ENCODE measurements at places on chromosomes 2 and 18. TPM values are rescaled to one million over a fixed set of nuclear protein-coding genes. Genes with fewer than 3 reads are reported as not detected.

The CYP27A1 gene
- 0.49 TPM for total RNA-seq

The SPATA3 gene
- total RNA-seq = not detected

The SLC14A1 gene
- 2.0 TPM for total RNA-seq

The NPC1 gene
- total RNA-seq = 31.9 TPM

The MC4R gene
- not detected for total RNA-seq

The HOXD3 gene
- not detected for total RNA-seq

The PPM1G gene
- total RNA-seq = 74.7 TPM

The CD226 gene
- total RNA-seq = 8.3 TPM

The TSPYL6 gene
- total RNA-seq = not detected

The CRYBA2 gene
- not detected for total RNA-seq

The GALNT14 gene
- 7.9 TPM for total RNA-seq

The RUFY4 gene
- total RNA-seq = 0.53 TPM

- no peak for DNase-seq
Measured at GRCh38 chr2:158815166-158815565, 20.0 kb downstream of the DAPL1 start.

GRCh38 chr2:168639441-168639898, 163.0 kb upstream of the NOSTRIN start:
- DNase-seq = no peak

- no peak for DNase-seq
Measured at GRCh38 chr2:171598713-171599319, 76.5 kb downstream of the CYBRD1 start.

GRCh38 chr18:21194871-21195771, 46.9 kb upstream of the GREB1L start:
- DNase-seq = no peak

- DNase-seq = no peak
Measured at GRCh38 chr2:202690321-202690900, 55.6 kb downstream of the FAM117B start.

DNA sequence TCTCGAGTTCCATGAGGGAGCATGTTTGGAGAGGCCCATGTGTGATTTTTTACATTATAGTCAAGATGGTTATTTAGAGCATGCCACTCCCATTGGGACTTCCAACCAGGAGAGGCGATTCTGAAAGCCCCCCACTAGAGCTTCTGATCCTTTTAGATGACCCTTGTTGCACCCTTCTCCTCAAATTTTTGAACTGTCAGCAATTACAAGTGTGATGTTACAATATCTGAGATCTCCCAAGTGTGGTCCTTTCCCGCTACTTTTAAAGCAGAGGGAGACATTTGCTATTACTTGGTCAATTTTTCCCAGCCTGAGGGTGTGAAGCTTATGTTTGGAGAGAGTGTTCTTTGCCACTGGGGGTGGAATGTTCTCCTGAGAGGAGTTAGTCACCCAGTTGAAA, 16.7 kb upstream of the PTH2R start:
- no peak for DNase-seq

GRCh38 chr2:2234398-2235195, 96.5 kb downstream of the MYT1L start:
- DNase-seq = no peak

- no peak for DNase-seq
Measured at GRCh38 chr2:98868548-98869271, 67.3 kb downstream of the CRACDL start.

- DNase-seq = no peak
Measured at GRCh38 chr18:56637711-56638231, 621 bp downstream of the TXNL1 start.

- DNase-seq = no peak
Measured at GRCh38 chr2:132901661-132902060, 231.7 kb upstream of the LYPD1 start.

DNA sequence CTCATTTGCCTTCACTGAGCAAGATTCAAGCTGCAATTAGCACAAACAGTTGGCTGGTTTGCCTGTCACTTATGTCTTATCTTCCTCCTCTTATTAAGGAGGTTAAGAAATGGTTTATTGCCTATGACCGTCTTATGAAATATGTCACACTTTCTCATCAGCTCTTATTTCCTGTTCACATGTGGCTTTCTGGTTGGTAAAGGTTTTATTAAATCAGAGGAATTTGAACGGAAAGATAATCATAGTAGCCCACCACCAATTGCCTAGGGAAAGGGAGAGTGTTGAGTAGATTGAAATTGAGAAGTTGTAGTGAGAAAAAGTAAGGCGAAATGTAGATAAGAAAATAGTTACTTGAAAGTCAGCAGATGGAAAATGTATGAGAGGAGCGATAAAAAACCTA, 4.2 kb upstream of the IL1R1 start:
- DNase-seq = no peak

GRCh38 chr18:56319953-56320352, 318.4 kb downstream of the TXNL1 start:
- DNase-seq = no peak

GRCh38 chr2:69499966-69500365, 62.7 kb upstream of the NFU1 start:
- DNase-seq = no peak

- no peak for DNase-seq
Measured at GRCh38 chr2:188091220-188091619, 200.5 kb upstream of the GULP1 start.

- DNase-seq = no peak
Measured at GRCh38 chr2:50613161-50613560, 418.8 kb downstream of the NRXN1 start.

DNA sequence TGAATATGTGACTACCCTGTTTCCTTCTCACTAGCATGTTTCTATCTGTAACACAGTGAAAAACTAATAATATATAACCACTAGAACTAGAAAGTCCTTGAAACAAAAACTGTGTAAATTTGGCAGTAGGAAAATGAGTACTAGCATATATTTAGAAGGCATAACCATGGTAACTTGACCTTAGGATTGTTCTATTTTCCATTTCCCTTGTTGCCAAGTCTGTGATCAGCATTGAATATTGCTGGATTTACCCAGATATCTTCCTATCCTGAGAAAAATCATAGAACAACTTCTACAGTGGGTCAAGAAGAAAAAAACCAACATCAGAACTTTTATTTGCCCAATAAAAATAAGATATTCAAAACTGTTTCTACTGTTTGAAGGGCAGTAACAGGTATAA, 563.9 kb upstream of the NRXN1 start:
- no peak for DNase-seq

- no peak for DNase-seq
Measured at GRCh38 chr2:6977786-6978185, 60.6 kb downstream of the RNF144A start.

DNA sequence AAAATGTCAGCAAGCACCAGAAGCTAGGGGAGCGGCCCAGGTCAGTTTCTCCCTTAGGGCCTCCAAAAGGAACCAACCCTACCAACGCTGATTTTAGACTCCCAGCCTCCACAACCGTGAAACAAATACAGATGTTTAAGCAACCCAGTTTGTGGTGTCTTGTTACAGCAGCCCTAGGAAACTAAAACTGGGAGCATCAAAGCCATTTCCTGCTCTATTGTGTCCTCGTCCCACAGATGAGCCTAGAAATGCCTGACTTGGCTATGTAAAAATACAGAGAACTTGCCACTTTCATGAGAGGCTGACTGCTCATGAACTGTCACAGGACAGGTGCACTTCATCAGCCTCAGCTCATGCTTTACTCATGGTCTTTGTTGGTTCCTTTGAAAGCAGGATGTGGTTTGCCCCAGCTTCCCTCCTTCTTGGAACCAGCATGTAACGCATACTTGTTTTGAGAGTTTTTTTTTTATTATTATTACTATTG, 97.6 kb upstream of the SLC39A10 start:
- DNase-seq = no peak

DNA sequence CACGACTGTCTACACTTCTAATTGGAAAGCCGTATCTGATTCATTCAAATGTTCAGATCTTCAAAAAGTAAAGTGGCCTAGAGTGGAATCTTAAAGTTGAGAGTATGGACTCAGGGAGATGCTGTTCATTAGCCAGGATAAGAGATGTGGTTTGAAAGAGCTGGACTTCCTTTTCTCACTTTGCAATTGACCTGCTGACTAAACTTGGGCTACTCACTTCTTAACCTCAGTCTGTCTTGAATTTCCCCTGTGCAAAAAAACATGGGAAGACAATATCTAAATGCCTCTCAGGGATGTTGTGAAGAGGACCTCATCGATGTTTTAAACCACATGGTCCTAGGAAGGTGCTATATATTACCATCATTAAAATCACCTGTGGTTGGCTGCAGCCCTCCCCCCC, 64.1 kb downstream of the BCL2 start:
- DNase-seq = no peak

GRCh38 chr2:172334988-172335387, 92.4 kb upstream of the ITGA6 start:
- DNase-seq = no peak

GRCh38 chr18:57543560-57543959, 42.9 kb downstream of the FECH start:
- no peak for DNase-seq

DNA sequence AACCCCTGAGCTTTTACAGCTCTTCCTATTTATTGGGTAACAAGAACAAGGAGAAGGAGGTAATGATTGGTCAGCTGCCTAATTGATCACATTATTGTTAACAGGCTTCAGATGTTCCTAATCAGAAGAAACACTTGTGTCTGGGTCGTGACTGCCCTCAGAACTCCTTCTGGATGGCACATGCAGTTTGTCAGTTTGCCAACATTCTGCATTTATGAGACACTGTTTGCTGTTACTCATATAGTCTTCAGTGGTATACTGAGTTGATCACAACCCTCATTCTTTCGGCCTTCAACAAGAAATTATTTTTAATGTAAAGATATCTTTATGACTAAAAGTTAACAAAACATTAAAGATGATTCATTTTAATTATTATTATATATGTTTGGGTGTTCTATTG, 95.7 kb upstream of the DOCK10 start:
- no peak for DNase-seq

- DNase-seq = no peak
Measured at GRCh38 chr2:183610724-183611123, 486.5 kb downstream of the NUP35 start.

DNA sequence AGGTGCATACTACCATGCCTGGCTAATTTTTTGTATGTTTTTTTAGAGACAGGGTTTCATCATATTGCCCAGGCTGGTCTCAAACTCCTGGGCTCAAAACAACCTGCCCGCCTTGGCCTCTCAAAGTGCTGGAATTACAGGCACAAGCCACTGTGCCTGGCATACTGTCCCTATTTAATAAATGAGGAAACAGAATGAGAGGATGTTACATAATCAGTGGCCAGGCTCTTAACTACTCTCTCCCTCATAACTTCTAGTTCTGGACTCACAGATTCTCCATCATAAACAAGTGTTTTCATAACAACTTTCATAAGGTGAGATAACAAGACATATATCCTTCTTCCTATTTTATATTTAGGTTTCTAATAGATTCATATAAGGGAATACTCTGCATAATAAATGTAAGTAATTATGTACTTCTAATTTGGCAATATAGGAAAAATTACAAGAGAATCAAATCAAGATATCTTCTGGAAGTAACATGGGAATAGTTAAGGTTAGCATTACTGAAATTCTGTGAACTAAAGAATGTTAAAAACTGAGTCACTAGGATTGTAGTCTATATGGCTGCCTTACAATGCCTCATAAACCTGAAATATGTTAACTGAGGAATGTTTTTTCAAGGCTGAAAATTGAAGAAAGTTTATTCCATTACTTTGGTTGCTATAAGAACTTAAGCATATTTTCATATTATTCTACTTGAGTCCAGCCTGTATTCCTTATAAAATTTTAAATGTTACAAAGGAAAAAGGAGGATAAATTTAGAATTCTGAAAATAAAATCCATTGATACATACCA, 71.3 kb downstream of the SLC25A12 start:
- no peak for DNase-seq

DNA sequence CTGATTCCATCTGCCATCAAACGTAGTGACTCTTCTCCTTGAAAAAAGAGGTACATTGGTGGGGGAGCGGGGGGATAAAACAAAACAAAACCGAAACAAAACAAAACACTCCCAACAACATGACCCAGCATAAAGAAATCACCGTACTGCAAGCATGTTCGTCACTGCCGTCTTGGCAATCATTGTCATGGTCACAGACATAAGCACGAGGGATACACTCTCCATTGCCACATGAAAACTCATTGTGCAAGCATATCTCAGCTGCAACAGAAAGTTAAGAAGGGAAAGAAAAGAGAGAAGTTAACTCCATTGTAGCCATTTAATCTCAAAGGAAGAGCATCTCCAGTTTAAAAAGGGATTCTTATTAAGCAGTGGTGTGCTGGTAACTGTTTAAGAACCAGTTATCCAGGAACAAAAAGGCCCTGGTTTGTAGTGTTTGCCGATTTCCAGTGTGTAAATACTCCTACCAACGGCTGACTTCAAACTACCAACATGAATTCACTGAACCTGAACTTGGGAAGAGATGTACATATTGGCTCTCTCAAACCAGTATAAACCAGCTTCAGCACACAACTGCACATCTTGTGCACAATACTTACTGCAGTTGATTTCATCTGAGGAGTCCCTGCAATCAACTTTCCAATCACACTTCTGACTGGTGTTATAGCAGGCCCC, 68.2 kb downstream of the LRP2 start:
- DNase-seq = no peak

DNA sequence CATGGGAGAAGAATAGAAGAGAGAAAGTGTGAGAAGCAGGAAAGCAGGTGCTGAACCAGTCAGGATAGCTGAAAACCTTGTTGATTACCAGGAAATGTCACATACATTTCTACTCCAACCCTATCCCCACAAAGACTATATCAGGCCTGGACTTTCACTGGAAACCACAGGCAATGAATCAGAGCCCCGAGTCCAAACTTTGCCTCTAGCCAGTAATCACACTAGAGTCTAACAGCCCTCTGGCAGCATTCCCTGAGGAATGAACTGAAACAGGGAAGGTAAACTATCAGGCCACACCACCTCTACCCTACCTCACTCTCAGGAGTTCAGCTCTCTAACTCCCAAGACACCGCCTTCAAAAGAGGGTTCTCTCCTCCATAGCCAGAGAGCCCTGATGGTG, 18.7 kb upstream of the IHH start:
- no peak for DNase-seq

GRCh38 chr2:236743039-236743920, 173.7 kb downstream of the ACKR3 start:
- no peak for DNase-seq

DNA sequence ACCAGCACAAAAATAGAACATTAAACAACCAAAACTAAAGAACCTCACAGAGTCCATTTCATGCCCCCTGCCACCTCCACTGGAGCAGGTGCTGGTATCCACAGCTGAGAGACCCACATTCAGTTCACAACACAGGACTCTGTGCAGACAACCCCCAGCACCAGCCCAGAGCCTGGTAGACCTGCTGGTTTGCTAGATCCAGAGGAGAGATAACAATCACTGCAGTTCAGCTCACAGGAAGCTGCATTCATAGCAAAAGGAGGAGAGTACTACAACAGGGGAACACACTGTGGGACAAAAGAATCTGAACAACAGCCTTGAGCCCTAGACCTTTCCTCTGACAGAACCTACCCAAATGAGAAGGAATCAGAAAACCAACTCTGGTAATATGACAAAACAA, 326.7 kb downstream of the METTL4 start:
- DNase-seq = no peak

GRCh38 chr2:120701096-120701495, 34.6 kb upstream of the GLI2 start:
- no peak for DNase-seq

GRCh38 chr2:26757873-26758789, 6.0 kb upstream of the SLC35F6 start:
- DNase-seq = no peak
